Muscle of leg (tissue), 16 donors: ENCODE measurements at places on chromosomes 7 and 10.

DNA sequence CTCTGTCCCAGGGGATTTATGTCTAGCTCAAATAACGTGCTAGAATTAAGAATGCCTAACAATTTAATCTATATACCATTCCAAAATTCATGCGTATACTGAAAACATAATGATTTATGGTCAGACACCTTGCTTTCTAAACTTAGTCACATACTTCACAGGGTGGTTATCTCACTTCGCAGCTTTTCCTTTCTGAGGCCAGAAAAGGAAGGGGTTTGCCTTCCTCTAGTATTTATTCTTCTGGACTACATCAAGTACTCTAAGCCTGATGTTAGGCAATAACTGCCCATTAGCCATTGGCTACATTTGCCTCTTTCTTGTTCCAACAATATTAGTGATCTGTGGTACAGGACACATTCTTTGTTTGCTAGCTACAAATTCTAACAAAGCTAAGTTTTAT is 72.6 kb upstream of the FHIP2A start:
- DNase-seq = peak; percentile 50

DNA sequence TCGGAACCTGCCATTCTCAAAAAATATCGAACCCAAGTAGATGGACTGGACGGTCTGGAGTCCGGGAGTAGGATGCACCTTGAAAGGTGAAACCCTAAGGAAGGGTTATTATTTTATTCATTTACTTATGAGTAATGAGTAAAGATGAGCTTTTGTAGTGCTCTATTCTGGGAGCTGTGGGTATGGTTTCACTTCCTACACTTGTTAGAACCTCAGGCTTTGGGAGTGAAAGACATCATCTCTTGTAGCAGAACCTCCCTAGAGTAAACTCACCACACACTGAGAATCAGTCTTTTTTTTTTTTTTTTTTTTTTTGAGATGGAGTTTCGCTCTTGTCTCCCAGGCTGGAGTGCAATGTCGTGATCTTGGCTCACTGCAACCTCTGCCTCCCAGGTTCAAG is 389.4 kb upstream of the AUTS2 start:
- no peak for DNase-seq

GRCh38 chr10:24826009-24826408 is 102.3 kb upstream of the ARHGAP21 start:
- DNase-seq = peak; percentile 88

GRCh38 chr10:18214691-18215563 is 74.7 kb downstream of the CACNB2 start:
- peak; percentile 74 for DNase-seq

GRCh38 chr7:137987018-137987349 is 14.9 kb downstream of the CREB3L2 start:
- no peak for DNase-seq

DNA sequence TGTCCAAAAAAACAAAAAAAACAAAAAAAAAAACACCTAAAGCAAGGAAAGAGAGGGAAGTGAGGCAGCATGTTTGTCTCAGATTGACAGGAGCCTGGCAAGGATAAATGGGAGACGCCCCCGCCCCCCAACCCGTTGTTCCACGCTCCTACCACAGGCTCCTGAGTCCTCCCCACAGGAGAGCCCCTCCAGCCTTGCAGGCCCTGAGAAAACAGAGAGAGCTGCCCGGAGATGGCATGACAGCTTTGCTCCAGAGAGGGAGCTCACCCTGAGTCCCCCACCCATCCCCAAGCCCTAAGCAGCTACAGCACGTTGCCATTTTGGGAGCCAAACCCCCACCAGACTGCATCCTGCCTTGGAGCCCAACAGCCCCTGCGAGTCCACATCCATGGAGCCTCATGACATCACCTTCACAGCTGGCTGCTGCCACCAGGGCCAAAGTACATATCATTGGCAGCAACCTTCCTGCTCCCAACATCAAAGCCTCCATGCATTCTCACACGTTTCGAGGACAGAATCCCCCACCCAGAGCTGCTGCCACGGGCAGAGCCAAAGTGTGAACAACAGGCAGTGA is 1283.3 kb downstream of the TYW1 start:
- DNase-seq = no peak

GRCh38 chr10:96431211-96431970 is 72.6 kb upstream of the OPALIN start:
- no peak for DNase-seq

DNA sequence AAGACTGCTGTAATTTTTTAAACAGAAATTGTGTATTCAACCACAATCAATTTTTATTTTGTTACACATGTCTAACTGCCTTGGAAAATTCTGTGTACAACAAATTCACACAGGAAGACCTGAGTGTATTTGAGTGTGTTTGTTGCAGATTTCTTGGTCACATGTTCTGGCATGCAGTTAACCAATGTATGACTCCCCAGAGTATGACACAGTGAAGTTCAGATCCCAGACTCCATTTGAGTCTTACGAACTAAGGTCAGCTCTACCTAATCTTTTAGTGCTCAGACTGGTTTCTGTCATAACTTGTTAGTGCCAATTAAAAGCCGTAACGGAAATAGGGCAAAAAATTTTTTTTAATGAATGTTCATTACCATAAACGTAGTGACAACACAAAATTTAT is 5.8 kb downstream of the GNAI1 start:
- no peak for DNase-seq

DNA sequence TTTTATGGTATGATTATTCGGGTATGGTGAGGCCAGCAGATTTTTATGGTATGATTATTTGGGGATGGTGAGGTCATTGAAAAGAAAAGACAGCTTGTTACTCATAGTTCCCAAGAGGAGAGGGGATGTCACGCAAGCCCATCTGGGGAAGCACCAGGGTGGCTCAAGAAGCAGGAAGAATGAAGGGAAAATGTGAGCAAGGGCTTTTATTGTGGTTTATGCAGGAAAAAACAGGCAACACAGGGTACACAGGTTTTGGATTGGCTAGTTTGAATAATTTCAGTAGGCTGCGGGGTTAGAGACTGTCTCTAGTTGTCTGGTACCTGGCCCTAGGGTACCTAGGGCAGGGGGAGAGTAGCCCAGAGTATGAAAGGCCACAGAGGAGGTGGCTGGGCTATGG is 26.8 kb upstream of the DGKI start:
- DNase-seq = no peak

GRCh38 chr10:77629775-77630506 is 7.7 kb downstream of the KCNMA1 start:
- no peak for DNase-seq

GRCh38 chr10:121664671-121665070 is 66.4 kb upstream of the FGFR2 start:
- no peak for DNase-seq

DNA sequence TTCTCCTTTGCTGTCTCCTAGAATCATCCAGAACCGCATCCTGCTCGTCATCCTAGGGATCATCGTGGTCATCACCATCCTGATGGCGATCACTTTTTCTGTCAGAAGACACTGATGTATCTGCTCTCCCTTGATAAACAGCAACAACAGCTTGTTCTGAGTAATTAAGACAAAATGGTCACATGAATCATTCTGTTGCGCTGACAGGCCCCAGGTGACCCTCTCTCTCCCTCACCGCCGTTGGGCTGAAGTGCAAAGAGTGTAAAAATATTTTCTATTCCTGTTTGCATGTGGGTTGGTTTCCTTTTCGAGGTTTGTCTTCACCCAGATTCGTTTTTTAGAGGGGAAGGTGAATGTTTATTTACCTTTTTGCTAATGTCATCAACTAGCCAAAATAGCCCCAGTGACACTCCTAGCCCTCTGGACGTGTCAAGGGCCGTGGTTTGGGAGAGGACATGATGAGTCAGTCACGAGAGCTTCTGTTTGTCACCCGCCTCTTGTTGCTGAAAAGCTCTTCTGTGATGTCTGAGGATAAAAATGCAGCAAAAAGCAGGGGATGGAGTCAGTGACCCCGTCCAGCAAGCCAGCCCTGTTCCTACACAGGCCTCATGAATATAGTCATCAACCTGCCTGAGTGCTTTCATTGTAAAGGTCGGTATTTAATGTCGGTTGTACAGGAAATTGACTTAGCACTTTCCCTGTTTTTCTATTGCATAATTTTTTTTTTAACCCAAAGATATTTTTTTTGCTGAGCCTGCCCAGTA is 134.6 kb upstream of the TCF7L2 start:
- no peak for DNase-seq

GRCh38 chr7:24713850-24714675 is 43.2 kb downstream of the GSDME start:
- DNase-seq = no peak

GRCh38 chr10:25725917-25726716 is 207.9 kb upstream of the MYO3A start:
- peak; percentile 60 for DNase-seq

DNA sequence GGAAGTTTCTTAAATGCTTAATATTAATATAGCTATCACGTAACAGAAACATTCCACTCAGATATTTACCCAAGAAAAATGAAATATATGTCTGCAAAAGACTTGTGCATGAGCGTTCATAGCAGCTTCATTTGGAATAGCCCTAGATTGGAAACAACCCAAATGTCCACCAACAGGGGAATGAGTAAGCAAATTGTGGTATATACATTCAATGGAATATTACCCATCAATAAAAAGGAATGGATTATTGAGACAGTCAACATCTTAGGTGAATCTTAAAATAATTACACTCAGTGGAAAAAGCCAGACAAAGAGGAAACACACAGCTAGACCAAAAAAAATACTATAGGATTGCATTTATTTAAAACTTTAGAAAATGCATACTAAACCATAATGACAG is 90.4 kb upstream of the KAT6B start:
- no peak for DNase-seq

GRCh38 chr10:126468467-126468866 is 80.2 kb upstream of the ADAM12 start:
- no peak for DNase-seq

GRCh38 chr7:31758755-31759154 is 71.7 kb downstream of the PPP1R17 start:
- DNase-seq = peak; percentile 10
